CD4-positive, alpha-beta T cell treated with Interleukin-17A for 4 hours (primary cell): ENCODE measurements at places on chromosomes 7 and 10.

- DNase-seq = no peak
Observed at GRCh38 chr10:8246548-8246947, 192.1 kb downstream of the GATA3 start.

GRCh38 chr7:64037095-64037494 lies 8.1 kb upstream of the ZNF727 start:
- DNase-seq = no peak

GRCh38 chr10:127151981-127152699 lies 44.3 kb downstream of the INSYN2A start:
- DNase-seq = no peak

DNA sequence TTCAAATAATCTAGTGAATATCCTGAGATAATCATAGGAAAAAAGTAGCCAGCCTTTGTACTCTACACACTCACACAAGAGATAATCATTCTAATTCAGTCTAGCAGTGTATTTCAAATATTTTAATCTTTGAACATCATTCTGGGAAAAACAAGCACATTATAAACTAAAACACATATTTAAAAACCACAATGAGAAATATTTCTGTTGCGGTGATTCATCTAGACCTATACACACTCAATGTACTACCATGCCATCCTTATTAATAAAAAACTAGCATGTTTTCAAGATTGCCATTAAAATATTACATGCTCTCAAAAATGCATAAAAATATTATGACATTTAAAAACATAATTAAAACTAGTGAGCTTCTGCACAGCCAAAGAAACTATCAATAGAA lies 11.8 kb downstream of the COG5 start:
- no peak for DNase-seq

DNA sequence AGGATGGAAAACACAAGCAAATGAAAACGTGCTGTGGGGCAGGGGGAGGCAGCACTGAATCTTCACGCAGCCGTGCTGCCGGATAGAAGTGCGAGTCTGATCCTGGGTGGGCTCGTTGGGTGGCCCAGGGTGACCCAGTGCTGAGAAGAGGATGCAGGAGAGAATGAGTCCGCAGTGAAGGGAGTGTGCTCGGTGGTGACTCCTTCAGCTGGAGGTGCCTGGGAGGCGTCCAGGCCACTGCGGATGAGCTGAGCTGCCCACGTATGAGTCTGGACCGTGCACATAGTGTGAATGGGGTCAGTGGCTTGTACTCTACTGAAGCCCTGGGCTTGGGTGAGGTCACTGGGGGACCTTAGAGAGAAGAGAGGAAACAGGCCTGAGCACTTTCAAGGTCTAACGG lies 190.0 kb upstream of the MGMT start:
- no peak for DNase-seq

GRCh38 chr10:121644501-121644900 lies 46.3 kb upstream of the FGFR2 start:
- DNase-seq = no peak

GRCh38 chr7:44887293-44887692 lies 2.0 kb upstream of the PURB start:
- DNase-seq = no peak

GRCh38 chr7:101154693-101155102 lies 422 bp downstream of the AP1S1 start:
- DNase-seq = no peak

DNA sequence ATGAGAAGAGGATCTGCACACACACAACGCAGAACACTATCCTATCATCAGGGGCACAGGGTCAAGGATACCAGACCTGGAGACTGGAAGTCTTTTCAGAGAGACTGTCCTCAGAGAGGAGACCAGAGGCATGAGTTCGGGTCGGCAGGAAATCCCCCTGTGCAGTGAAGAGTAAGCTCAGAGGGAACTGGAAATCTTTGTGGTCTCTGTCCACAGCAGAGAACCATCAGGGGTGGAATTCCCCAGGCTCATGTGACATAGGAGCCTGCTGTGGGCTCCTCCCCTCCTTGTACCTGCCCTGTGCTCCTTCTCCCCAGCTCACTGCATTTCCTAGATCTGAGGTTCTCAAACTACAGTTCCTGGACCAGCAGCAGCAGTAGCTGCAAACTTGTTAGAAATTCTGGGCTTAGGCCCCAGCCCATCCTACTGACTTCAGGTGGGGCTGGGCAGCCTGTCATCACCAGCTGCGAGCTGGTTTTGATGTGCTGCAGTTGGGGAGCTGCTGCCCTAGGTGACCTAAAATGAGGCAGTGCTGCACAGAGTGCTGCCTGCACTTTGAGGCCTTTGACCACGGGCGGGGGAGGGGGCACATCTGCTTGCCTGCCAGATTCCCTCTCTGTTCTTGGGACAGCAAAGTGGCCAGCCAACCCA lies 2.4 kb downstream of the ZMIZ2 start:
- DNase-seq = peak; percentile 42

DNA sequence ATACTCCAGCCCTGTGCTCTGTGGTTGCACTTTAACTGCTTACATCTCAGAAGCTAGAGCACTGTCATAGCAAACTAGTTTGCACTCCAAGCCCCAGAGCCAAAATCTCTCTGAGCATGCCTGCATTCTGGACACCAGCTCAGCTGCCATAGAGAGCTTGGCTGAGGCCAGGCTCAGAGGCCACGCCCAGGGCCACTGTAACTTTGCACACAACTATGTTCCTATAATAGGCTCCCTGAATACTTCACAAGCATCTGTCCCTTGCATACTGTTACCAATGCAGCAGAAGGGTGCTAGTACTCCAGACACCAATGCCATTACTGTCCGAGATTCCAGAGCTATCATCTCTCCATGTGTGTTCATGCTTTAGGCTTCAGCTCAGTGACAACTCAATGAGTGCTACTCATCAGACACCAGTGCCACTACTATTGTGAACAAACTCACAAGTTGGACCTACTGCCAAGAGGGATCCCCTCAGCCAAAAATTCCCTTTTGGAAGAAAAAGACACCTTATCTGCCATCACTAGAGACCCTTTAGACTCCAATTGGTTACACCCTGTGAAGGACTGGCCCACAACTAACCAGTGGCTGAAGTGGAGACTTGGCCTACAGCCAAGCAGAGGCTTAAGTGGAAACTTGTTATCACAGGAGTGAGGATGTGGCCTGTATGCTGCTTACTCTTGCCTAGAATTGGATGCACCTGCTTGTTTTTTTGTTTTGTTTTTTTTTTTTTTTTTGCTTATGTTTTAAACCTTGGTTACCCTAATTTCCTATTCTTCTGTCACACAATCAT lies 211.6 kb upstream of the MAGI2 start:
- no peak for DNase-seq

- no peak for DNase-seq
Observed at GRCh38 chr10:27536437-27536836, 32.3 kb downstream of the RAB18 start.

DNA sequence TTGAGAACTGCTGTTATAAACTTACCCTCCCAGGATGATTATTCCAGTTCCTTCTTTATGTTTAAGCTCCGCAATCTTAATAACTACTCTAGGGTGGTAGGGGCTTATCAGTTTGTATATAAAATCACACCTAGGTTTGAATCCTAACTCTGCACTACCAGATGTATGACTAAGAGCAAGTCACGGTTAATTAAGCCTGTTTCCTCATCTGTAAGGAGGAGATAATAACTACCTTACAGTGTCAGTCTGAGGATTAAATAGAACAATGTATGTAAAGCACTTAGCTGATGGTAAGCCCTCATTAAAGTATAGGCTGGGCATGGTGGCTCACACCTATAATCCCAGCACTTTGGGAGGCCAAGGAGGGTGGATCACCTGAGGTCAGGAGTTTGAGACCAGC lies 9.2 kb downstream of the DNA2 start:
- no peak for DNase-seq

DNA sequence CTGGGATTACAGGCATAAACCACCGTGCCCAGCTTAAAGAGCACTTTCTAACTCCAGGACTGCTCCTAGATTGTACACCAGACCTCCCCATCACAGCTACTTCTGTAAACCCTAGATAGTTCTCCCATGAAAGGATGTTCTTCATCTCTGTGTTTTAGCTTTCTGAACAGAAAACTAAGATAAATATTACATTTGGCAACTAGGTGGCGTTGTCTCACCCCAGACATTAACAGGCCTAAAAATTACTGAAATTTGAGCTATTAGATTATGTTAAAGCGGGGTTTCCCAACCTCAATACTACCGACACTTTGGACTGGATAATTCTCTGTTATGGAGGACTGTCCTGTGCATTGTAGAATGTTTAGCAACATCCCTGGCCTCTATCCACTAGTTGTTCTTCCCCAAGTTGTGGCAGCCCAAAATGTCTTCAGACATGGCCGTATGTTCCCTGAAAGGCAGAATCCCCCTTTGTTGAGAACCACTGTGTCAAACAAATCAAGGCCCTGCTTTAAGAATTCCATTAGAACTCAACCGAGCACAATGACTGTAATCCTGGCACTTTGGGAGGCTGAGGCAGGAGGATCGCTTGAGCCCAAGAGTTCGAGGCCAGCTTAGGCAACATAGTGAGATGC lies 19.1 kb downstream of the ATOH7 start:
- no peak for DNase-seq

- no peak for DNase-seq
Observed at GRCh38 chr7:27522566-27522965, 140.1 kb downstream of the HIBADH start.

GRCh38 chr10:101014966-101015581 lies 15.5 kb downstream of the LZTS2 start:
- no peak for DNase-seq

DNA sequence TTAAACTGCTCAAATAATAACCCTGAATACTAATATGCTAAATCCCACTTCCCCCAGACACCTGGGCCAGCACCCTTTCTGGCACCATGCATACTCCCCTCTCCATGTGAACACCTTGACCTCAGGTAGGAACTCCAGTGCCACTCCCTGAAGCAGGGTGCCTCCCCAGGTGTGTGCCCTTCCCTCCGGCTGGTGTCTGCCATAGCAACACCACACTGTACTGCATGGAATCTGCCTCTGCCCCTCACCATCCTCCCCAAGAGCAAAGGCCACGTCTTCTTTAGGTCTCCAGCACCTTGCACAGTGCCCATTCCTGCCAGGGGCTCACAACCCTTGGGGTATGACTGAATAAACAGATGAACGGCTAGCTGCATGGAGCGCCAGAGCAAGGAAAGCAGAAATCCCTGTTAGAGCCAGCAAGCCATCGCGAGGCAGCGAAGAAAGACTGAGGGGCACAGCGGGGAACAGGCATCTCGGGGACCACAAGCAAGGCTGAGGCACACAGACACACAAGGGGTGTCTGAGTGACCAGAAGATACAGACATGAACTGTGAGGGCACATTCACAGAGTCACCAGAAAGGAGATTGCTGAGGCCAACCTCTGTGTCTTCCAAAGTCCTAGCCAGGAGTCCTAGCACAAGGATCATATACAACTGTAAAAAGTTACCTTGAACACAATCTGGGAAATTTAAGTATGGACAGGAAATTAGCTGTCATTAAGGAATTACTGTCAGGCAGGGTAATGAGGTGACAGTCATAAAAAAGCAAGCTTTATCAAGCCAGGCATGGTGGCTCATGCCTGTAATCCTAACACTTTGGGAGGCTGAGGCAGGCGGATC lies 25.7 kb downstream of the COBL start:
- DNase-seq = no peak

GRCh38 chr7:36653663-36654355 lies 70.5 kb downstream of the AOAH start:
- no peak for DNase-seq

- peak; percentile 23 for DNase-seq
Observed at GRCh38 chr10:93357680-93358079, 124.5 kb downstream of the MYOF start.

- no peak for DNase-seq
Observed at GRCh38 chr7:151388007-151388297, 21.9 kb downstream of the WDR86 start.

DNA sequence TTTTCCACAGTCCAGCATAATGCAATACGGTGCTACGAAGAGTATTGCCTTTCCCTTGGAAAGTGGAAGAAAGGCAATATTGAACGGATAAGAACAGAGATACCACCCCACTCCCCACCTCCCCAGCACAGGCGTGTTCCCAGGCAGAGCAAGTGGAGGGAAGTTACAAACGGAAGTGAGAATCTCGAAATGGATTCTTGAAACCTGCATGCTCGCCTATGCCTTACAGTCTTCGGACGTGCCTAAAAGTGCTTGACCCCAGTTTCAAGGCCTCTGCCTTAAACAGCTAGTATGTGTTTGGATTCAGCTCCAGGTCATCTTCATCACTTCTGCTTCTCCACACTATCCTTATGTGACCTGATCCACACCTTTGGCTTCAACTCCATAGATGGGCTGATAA lies 35.0 kb upstream of the USP6NL start:
- DNase-seq = no peak

DNA sequence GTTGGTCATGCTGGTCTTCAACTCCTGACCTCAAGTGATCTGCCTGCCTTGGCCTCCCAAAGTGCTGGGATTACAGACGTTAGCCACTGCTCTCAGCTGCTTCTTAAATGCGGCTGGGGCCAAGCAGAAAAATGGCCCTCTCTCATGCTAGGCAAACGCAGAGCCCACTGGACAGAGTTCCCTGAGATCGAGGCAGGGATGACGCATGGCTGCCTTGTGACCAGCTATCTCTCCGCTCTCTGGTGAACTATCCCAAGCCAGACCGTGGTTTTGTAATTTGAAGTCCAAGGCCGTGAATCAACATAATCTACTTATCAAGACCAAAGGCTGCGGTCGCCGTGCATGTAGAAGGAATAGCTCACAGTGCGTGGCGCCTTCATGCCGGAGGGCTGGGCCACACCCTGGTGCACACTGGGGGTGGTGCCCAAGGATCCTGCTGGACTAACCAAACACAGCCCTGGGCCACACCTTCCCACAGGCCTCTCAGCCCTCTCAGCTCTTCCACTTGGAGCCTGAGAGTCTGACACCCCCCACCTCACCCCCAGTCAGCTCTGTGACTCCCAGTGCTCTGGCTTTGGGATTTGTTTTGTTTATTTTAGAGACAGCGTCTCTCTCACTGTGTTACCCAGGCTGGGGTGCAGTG lies 88.1 kb upstream of the CUX1 start:
- DNase-seq = no peak

DNA sequence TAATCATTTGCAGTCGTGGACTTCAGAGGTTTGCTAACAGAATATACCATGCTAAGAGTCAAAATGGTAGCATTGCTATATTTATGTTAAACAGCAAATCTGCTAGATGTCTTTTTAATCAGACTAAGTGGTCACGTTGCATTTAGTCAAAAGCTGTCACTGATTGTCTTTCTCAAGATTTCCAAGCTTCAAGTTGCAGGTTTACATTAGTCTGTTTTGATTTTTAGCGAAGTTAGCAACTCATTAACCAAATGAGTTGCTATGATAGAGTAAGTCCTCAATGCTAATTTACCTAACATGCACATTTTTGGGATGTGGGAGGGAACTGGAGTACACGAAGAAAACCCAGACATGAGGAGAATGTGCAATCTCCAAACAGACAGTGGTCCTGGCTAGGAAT lies 653.2 kb downstream of the TNS3 start:
- DNase-seq = no peak

- no peak for DNase-seq
Observed at GRCh38 chr10:17220652-17221100, 7.4 kb upstream of the VIM start.

DNA sequence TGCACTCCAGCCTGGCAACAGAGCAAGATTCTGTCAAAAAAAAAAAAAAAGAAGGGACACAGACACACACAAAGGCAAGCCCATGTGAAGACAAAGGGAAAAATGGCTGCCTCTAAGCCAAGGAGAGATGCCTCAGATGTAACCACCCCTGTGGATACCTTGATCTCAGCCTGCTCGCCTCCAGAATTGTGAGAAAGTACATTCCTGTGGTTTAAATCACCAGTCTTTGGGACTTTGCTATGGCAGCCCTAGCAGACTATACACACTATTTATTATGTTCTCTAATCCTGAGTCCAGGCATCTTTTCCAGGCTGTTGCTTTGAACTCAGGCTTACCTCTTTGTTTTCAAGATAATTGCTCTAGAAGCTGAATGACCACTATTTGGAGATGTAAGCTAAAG lies 494.3 kb downstream of the GALNT17 start:
- no peak for DNase-seq
